ENCODE measurements at places on chromosomes 5 and 9.

DNA sequence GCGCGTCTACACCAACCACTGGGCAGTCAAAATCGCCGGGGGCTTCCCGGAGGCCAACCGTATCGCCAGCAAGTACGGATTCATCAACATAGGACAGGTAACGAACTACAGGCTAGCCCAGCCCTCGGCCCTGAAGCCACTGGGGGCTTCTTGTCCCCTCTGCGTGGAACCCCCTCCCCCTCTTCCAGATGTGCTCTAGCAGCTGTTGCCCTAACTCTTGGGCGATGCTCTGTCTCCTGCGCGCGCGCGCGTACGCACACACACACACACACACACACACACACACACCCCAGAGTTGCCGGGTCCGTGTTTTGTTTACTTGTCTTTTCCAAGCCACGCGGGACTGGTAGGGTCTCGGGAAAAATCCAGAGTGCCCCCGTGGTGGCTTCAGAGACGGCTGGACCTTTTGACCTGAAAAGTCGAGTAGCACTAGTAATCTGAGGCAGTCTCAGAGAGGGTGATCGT, 836 bp downstream of the PCSK5 start:
- no peak for DNase-seq

GRCh38 chr9:90848866-90849265, 47.2 kb downstream of the SYK start:
- no peak for DNase-seq

DNA sequence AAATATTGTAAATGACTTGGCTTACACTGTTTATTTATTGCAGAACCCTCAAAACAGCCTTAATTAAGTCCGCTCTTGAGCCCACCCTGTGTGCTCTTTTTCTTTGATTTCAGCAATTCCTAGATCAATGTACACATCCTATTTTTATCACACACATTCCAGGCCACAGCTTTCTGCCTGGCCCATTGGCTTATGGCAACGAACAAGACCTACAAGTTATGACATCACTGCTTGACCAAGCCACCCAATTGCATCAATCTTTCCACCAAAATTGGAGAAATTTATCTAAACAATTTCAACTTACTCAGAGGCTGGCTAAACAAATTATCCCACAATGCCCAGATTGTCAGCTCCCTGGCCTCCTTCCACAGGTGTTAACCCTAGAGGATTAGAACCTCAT, 158.4 kb downstream of the CPLANE1 start:
- DNase-seq = no peak

GRCh38 chr5:14326035-14326903, 183.1 kb downstream of the TRIO start:
- no peak for DNase-seq

DNA sequence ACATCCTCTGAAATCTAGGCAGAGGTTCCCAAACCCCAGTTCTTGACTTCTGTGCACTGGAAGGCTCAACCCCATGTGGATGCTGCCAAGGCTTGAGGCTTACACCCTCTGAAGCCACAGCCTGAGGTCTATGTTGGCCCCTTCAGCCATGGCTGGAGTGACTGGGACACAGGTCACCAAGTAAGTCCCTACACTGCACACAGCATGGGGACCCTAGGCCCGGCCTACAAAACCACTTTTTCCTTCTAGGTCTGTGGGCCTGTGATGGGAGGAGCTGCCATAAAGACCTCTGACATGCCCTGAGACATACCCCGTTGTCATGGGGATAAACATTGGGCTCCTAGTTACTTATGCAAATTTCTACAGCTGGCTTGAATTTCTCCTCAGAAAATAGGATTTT, 418.8 kb upstream of the CCNH start:
- no peak for DNase-seq

GRCh38 chr5:148620696-148621095, 33.6 kb downstream of the HTR4 start:
- no peak for DNase-seq

DNA sequence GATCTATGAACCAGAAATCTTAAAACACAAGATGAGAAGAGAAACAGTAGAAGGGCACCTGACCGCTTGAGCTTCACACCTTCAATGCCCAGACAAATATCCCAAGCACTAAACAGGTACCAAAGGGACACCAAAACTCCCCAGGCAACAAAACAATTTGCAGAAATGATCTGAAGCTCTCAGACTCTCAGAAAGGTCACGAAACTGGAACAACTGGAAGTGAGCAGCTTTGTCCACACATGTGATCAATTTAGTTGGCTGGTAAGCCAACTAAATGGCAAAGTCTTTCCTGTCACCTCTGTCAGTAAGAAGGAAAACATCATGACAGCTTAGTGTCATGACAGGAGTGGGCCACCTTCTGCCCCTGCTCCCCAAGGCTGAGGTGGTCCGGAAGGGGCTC, 4.1 kb downstream of the IPPK start:
- DNase-seq = no peak

DNA sequence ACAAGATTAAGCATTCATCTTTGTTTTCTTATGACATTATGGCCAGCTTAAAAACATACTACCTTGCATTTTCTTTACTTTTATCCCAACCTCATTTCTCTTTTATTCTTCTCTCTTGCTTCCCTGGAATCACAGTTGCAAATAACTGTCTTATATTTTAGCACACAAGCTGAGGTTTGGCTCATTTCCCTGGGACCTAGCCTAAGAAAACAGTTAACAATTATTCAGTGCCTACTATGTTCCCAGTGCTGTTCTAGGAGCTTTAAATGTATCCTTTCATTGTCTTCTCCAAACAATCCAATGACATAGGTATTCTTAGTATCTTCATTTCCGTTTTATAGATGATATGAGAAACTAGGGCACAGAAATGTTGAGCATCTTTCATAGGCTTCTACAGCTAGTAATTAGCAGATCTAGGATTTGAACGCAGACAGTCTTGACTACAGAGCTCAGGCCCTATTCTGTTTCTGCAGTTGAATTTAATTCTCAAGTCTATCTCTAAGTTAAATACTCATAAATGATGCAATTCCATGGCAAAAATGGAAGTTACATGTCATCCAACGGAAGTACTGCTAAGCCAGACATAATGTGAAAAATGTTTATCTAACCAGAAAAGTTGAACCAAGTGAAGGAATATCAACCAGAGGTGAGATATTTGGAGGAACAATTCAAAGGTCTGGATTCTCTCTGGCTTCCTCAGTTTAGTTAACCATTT, 52.3 kb upstream of the MTAP start:
- no peak for DNase-seq

- no peak for DNase-seq
These were observed 786 bp downstream of the PCDHB5 start for GRCh38 chr5:141135718-141136266.
